ENCODE measurements at places on chromosomes 5 and 9.

DNA sequence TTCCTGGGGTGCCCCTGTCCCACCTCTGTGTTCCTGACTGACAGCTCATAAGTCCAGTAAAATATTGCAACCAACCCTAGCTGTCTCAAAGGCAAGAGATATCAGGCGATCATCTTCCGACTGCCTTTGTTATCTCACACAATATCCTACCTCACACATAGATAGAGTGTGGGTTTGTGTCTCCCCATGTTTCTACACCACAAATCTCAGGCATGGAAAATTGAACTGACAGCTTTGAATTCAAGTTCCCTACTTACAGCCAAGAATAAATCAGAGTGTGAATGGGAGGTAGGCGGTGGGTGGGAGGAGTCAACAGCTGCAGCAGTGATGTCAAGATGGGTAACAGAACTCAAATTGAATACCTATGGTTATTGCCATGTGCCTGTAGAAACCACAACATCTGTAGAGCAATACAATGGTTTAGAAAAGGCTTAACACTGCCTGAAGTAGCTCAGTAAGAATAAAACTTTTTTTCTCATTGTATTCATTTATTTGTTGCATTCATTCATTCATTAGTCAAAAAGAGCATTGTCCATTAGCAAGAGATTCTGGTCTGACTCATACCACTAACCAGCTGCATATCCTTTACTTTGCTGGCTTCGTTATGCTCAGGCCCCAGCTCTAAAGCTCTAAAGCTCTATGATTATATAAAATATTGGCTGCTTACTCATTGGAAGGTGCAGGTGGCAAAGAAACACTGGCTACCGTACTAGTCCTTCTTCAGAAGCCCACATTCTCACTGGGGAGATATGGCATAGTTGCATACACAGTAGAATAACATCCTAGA lies 108.2 kb upstream of the DMAC1 start:
- DNase-seq: no peak

DNA sequence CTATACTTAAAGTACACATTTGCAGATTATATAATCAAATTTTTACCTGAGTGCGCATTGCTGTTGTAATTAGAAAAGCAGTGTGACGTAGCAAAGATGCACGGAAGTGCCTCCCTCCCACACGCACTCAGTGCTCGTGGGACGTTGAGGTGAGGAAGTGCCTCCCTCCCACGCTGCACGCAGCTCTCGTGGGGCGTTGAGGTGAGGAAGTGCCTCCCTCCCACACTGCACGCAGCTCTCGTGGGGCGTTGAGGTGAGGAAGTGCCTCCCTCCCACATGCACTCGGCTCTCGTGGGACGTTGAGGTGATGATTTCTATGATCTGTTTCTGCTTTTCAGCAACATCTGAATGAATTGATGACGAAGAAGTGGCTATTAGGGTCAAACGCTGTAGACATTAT lies 21.0 kb downstream of the EXOC3 start:
- DNase-seq: no peak

- no peak for DNase-seq
These were observed 173.6 kb downstream of the DEPDC1B start for GRCh38 chr5:60526336-60526875.

- DNase-seq: no peak
These were observed 55.1 kb downstream of the MRPL36 start for GRCh38 chr5:1744393-1745122.

GRCh38 chr5:21688655-21689054 lies 1164.5 kb downstream of the CDH12 start:
- peak; percentile 41 for DNase-seq

- DNase-seq: no peak
These were observed 100.3 kb downstream of the PCSK1 start for GRCh38 chr5:96332535-96333366.

- DNase-seq: no peak
These were observed 673.2 kb downstream of the CDH18 start for GRCh38 chr5:19314840-19315239.

- no peak for DNase-seq
These were observed 14.6 kb downstream of the ARL15 start for GRCh38 chr5:54295651-54296276.

DNA sequence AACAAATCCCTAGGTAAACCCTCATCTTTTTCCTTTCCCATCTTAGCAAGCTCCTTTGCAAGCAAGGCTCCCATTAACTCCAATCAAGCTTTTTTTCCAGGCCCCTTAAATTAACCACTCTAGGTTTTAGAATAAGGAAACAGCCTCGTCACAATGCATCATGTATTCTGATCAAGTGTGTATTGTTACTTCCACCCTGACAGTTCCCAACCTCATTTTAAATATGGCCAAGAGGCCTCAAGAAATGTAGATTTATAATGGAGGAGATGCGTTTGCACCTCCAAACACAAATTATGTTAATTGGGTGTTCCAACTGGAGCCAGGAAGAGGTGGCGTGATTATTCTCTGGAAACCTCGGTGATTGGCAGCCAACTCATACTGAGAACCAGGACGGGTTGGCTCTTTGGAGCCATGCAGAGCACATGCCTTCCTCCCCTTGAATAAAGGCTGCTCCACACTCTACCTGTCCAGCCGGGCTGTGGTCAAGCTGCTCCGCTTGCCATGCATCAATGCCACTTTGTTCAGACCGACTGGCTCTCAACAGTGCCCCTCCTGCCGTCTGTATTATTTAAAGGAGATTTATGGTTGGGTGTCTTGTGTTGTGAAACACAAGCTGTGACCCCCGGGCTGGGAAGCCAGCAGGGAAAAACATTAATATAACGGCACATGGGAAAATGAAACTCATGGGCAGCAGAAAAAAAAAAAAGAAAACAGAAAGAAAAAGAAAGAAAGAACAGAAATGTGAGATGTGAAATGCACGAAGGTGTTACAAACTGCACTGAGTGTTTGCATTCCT lies 191.1 kb downstream of the EBF1 start:
- DNase-seq: no peak

- no peak for DNase-seq
These were observed 76.2 kb downstream of the MRPL36 start for GRCh38 chr5:1723476-1723875.

Measured in fibroblast of gingiva (primary cell).